Thymus (tissue), 14 donors: ENCODE measurements at places on chromosomes 11 and 22.

GRCh38 chr11:44235765-44236201 lies 74.2 kb downstream of the ALX4 start:
- DNase-seq: no peak

DNA sequence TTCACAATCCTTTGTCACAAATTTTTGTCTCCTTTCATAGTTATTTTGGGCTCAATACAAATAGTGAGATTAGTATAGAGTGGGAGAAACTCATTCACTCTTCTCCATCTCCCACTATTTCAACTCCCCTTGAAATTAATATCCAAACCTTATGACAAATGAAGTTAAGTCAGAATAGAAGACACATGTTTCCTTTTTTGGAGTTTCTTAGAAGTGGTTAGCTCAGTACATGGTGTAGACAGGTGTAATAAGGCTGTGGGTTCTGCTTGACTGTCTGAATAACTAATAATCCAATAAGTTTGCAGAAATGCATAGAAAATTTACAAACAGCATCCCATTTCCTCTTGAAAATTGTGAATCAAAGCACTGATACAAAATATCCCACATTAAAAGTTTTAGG lies 10.8 kb upstream of the HSPA8 start:
- no peak for DNase-seq

GRCh38 chr22:27564806-27565205 lies 236.8 kb downstream of the MN1 start:
- no peak for DNase-seq

GRCh38 chr11:77154381-77155081 lies 26.5 kb downstream of the MYO7A start:
- no peak for DNase-seq

- no peak for DNase-seq
These were observed 34.1 kb downstream of the SNX19 start for GRCh38 chr11:130882138-130882551.

- no peak for DNase-seq
These were observed 2.0 kb downstream of the CDKN1C start for GRCh38 chr11:2883640-2883978.

- DNase-seq: no peak
These were observed 12.8 kb downstream of the SHANK2 start for GRCh38 chr11:71239581-71239980.

DNA sequence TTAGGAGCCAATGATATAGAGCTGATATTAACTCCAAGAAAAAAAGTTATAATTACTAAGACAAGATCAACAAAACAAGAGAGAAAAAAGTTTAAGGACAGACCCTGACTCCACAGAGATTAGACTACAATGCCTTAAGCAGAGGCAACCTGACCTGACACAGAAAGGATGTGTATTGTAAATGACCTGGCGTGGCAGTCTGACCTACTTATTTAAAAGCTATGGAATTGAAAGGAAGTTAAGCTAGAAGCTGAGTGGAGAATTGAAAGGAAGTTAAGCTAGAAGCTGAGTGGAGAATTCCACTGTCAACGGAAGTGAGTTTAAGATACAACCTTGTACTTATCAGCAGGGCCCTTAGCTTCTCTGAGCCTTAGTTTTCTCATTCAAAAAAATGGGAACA lies 885.4 kb downstream of the OPCML start:
- DNase-seq: no peak

DNA sequence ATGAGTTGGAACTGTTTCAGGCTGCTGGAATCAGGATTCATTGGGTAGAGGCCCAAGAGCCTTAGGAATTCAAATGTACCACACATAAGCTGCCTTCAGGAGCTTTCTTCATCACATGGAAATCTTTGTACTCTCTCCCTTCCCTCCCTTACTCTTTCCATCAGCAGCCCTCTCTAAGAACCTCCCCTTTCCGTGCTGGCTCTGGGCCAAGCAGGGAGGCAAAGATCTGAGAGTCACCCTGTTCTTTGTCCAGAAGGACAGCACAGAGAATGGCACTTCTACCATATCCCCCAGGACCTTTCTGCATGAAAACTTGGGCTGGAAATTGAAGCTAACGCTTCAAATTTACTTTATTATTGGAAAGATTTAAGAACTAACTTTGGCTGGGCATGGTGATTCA lies 20.7 kb upstream of the TPBGL start:
- no peak for DNase-seq

DNA sequence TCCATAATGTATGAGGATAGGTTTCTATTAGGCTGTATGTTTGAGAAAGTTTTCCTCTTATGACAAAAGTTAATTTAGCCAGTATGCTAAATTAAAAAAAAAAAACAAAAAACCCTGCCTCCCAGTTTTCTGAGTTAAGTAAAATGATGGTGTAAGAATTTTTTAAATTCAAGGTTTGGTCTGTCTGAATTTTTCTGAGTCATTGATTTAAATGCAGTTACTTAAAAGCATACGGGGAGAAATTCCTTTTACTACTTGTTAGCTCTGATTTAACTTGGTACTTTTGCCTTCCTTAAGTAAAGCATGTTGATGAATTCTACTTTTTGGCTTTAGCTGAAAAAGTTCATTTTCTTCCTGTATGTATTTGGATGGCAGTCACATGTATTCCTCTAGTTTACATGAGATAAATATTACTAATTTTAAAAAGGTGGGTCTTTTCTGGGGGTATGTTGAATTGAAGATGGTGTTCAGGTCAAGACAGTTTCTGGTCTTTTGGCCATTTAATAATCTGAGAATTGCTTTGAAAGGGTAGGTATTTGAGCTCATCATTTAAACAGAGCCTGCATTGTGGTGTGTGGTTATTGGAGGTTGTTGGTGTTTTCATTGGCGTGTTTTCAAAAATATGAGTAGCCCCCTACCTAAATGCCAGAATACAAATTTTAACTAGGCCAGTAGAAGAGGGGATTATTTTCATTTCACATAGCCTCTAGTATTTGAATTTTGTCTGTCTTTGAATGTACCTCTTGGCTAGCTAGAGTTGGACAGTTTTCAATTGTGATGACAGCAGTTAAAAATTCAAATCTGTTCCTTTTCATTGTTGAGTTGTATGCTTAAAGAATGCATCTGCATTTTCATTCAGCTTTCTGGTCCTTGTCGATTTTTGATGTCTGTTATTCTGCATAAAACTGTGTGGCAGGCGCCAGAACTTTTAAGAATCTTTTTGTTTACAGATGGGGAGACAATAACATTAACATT lies 64.7 kb downstream of the MTMR3 start:
- DNase-seq: no peak

DNA sequence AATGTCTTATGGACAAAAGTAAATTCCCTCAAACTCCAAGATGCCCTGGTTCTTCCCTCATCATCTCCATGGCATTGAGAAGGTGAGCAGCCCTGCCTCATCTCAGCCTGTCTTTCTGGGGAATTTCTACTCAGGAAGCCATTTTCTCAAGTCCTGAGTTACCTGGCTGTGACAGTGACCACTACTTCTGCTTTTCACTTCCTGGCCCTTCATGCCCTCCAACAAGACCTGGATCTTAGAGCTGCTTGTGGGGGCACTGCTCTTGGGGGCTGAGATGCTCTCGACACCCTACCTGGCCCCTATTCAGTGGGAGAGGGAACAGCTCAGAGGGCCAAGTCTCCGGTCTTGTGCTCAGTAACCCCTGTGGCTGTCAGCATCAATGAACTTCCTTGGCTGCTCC lies 5.5 kb upstream of the IGSF22 start:
- no peak for DNase-seq

DNA sequence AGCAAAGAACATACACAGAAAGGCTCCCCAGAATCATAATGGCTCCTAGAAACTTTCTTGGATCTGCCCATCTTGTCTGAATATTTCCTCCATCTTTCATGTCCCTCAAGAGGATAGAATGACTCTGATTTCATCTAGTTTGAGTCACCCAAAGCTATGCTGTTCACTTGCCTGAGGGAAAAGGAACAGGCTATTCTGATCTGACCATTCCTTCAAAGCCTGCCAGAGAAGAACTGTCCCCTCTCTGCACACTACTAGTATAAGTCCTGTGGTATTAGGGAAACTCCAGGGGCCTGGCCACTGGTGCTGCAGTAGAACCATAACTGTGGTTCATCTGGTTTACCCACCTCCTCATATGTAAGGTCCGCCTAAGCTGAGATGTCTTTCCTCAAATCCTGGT lies 2.4 kb upstream of the PATE1 start:
- no peak for DNase-seq

GRCh38 chr11:63574856-63575602 lies 11.8 kb upstream of the PLAAT2 start:
- DNase-seq: no peak

DNA sequence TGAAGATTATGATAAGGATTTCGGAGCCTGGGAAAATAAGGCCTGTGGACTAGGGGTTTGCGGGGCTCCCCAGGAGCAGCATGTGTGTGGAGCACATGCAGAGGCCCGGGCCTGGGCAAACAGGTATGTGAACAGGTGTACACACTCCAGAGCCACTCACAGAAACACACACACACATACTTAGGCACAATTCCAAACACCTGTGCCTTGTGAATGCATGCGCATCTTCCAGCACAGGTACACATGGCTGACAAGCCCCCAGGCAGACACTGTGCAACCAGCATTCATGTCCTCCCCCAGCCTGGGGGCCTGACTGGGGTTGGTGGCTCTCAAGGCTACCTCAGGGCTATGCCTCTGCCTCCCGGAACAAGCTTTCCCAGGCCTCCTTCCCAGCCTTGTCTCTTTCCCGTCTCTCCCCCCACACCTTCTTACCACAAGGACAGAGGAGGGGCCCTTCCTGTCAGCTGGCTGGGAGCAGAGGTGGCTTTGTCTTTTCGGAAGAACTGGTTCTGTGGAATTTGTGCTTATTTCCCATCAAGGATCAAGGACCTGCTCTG lies 2.6 kb upstream of the P2RY6 start:
- no peak for DNase-seq

- no peak for DNase-seq
These were observed 18.3 kb downstream of the MS4A6A start for GRCh38 chr11:60164550-60165075.

GRCh38 chr22:35480627-35481550 lies 59.7 kb upstream of the RASD2 start:
- DNase-seq: no peak

DNA sequence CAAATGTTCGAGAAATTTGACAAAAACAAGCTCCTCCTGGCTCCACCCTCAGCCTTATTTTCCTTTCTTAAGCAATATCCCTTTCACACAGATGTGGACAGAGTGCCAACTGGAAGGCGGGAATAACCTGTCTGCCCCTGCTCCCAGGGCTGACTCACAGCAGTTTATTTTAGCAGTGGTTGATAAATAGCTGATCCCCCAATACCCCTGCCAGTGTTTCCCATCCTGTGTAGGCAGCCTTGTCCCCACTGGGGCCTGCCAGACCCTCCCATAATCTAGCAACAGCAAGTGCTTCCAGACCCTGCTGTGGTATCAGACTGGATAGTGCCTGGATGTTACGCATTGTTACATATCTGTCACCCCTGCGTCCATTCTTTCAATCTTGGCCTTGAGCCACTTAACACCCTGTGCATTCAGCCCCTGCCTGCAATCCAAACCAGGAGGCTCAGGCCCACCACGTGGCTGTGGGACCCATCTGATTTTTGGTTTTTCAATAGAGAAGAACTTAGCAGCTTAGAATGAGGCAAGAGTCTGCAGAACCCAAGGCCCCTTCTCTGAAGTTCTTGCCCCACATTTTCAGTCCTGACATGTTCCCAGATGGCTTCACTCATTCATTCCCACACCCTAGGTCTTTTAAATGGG lies 53.7 kb downstream of the PARVA start:
- DNase-seq: no peak

GRCh38 chr11:64352995-64353714 lies 5.8 kb upstream of the RPS6KA4 start:
- DNase-seq: no peak

GRCh38 chr22:31442768-31443489 lies 43.5 kb downstream of the DRG1 start:
- no peak for DNase-seq

GRCh38 chr11:117064275-117064674 lies 34.0 kb downstream of the SIK3 start:
- no peak for DNase-seq

DNA sequence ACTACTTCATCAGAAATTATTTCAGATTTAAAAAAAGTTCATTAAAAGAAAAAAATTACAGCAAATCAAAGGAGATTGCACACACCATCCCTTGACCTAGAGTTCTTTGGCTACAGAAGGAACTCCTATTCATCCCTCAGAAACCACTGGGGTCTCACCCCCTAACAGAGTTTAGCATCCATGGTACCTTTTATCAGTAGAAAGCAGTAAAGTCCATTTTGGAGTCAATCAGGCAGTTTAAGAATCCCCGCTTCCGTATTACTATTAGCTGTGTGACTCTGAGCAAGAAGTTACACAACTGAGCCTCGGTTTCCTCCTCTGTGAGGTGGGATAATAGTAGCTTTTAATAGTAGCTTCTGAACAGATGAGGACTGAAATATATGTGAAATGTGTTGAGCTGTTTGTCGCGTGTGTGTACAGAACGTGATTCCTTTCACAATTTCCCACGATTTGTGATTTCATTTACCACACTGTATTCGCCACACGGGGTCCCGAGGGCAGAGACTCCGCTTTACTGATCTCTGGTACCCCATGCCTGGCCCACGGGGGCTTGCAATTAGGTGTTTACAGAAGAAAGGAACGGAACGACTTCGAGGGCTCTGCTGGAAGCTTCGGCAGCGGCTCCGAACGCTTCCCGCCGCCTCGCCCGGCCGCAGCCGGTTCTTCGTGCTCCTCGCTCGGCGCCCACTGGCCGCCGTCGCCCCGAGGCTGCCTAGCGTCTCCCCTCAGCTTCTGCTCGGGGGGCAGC lies 72.5 kb upstream of the ZBED5 start:
- DNase-seq: no peak

GRCh38 chr11:7909585-7910285 lies 21.3 kb downstream of the OR10A6 start:
- no peak for DNase-seq

- DNase-seq: no peak
These were observed 537.4 kb upstream of the B3GAT1 start for GRCh38 chr11:134949121-134950090.

DNA sequence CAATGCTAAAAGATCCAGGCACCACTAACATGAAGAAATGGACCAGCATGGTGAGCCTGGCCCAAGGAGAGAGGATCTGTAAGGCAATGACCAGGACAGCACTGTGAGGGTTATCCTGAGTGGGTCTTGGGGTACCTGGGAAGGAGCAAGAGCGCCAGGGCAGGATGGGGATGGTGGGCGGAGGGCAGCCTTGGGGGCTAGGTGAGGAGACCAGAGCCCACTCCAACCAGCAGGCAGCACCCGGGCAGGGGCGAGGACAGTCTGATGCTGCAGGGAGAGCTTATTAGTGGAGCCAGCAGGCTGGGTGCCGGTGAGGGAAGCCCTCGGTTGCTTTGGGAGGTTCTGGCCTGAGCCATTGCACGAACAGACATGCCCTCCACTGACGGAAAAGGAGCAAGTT lies 10.7 kb upstream of the NAP1L4 start:
- DNase-seq: no peak

GRCh38 chr22:41840216-41840615 lies 7.3 kb downstream of the SREBF2 start:
- no peak for DNase-seq

DNA sequence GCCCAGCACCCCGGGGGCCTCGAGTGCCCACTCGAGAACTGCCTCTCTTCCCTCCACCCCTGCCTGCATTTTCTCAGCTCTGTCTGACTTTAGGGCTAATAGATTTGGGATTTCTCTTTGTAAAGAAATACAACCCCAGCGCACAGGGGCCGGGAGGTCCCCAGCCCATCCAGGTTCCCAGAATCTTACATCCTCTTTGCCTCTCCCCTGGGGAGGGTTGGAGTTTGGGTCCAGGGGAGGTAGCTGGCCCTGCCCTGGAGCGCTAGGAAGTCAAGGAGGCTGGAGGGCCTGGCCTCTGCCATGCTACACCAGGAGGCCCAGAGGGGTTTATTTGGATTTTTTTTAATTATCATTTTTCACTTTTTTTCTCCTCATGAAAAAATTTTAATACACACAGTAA lies 65.7 kb upstream of the LMO1 start:
- no peak for DNase-seq

GRCh38 chr11:121634889-121635288 lies 182.1 kb upstream of the SORL1-AS1 start:
- no peak for DNase-seq
